ENCODE measurements at places on chromosomes 16 and 17.

DNA sequence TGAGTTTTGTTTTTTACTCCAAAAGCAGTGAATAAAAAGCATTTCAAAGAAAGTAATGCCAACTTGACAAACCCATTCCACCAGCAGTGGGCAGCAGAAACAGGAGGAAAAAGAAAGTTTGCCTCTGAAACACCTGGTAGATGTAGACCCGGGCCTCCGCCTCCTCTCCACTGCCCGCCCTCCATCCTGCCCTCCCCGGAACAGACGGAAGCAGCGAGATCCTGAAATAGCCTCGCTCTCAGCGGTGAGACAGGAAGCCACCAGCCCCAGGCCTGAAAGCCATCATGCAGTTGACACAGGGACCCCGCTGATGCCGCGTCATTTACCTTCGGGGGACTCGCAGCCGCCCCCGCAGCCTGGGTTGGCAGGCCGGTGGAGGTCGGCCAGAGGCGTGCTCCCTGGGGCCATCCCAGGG, 67.8 kb downstream of the C16orf78 start:
- DNase-seq, result no peak

DNA sequence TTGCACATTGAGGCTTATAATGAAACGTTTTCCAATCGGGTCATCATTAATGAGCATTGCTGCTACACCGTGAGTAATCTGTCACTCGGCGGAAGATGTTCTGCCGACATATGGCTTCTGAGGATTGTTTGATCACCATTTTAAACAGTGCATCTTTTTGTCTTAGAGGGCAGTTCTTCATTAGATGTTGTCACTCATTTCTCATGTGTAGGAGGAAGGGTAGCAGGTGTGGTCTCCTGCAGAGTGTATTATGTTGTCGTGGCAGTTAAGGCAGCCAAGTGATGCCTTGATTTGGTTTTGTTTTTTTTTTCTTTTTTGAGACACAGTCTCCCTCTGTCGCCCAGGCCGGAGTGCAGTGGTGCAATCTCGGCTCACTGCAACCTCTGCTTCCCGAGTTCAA, 50.5 kb downstream of the SEC14L1 start:
- no peak for DNase-seq

GRCh38 chr17:36503456-36504155, 17.1 kb downstream of the ZNHIT3 start:
- no peak for DNase-seq

DNA sequence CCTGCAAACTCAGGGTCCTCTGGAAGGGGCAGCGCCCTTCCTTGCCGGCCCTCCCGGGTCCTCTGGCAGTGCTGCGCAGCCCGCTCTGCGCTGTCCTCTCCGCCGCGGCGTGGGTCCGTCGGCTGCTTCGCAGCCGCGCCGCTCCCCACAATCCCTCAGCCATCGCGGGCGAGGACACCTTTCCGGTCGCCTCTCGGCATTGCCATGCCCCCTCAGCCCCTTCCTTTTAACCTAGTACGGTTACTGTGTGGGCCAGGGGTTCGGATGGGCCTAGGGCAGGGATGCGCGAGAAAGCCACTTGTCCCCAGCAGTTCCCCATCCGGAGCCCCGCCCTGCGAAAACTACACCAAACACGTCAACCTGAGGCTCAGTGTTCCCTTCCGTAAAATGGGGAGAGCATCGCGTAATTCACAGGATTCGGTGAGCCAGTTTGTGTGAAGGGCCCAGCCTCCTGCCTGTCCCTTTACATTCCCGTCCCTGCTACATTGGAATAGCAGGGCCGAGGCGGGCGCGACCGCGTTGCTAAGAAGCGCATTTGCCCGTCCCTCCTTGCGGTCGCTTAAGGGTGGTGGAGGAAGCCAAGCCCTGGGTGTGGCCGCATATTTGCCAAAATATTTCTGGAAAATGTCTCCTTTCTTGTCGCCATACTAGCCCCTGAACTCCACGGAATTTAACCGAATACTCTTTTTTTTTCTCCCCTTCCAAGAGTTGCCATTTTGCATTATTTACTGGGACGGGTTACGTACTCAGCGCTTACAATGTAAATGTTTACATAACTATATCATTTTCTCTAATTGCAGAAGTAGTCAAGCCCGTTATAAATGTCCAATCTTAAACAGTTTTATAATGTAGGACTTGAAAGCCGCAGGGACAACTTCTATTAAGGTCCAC, 13.2 kb downstream of the COPZ2 start:
- DNase-seq, result no peak

GRCh38 chr16:7946142-7946541, 613.5 kb downstream of the RBFOX1 start:
- DNase-seq, result no peak

DNA sequence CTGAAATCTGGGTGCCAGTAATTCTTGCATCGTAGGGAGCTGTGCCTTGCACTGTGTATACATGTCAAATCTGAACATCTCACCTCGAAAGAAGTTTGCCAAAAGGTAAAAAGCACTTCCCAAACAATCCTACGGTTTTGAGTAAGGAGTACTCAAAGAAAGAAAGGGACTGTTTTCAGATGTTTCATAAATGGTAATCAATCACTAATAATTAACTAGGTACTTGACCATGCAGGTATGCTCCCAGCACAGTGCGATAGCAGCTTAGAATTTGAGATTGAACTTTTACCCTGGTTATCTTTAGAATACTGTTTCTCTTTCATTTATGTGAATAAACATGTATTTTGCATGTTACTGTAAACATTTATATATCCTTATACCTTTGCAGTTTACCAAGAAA, 39.0 kb downstream of the PRKCA start:
- DNase-seq, result no peak
